ENCODE measurements at places on chromosomes 4 and X. TPM values are rescaled to one million over a fixed set of nuclear protein-coding genes. Genes with fewer than 3 reads are reported as not detected.

Gene GABRA4
- total RNA-seq, result not detected

Gene LANCL3
- total RNA-seq, result 0.99 TPM

Gene GAGE13
- not detected for total RNA-seq

Gene TCEAL8
- total RNA-seq, result 58.4 TPM

- DNase-seq, result no peak
- peaks cover 18% of the 10 kb centered on the region for H3K4me1 ChIP-seq
- no peak overlapping the region for H3K27ac ChIP-seq
These were observed 105.6 kb downstream of the DKK2 start for GRCh38 chr4:106930522-106930921.

DNA sequence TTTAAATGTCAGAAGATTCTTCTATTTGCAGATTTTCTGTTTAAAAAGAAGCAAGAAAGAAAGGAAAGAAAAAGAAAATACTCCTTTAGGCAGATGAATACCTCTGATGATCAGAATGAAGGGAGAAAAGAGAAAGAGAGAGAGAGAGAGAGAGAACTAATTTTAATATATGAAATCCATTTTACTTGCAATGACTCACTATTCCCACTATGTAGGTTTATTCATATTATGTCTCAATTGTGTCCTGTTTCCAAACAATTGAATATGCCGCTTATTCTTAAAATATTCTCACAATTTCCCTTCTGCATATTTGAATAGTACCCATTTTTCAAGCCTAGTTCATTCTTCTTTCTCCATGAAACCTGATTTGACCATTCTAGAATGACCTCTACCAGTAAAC lies 11.7 kb downstream of the MEPE start:
- DNase-seq, result no peak
- H3K27ac ChIP-seq, result peak overlapping the region; percentile 67
- H3K36me3 ChIP-seq, result no peaks in the 10 kb centered on the region
- H3K4me3 ChIP-seq, result peak overlapping the region; percentile 20
- H3K4me1 ChIP-seq, result peaks cover 3% of the 10 kb centered on the region

DNA sequence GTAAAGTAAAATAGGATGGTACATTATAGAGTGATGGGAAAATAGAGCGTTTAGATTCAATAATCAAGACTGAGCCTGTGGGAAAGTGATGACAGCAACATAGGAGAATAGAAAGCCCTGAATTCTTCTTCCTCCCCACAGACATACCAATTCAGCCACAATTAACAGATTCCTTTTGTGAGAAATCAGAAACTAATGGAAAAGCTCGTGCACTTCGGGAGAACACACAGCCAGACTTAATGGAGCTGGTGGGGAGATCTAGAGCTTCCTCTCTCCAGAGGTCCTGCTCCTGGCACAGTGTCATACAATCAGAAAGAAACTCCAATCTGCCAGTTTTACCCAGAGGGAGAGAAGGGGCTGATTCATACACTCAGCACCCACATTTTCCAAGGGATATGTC lies 676.3 kb upstream of the BOD1L1 start:
- no peak overlapping the region for H3K4me3 ChIP-seq
- no peak for DNase-seq
- no peaks in the 10 kb centered on the region for H3K27me3 ChIP-seq

GRCh38 chr4:8290701-8290970 lies 21.1 kb downstream of the HTRA3 start:
- H3K36me3 ChIP-seq, result no peaks in the 10 kb centered on the region
- H3K4me1 ChIP-seq, result no peaks in the 10 kb centered on the region
- no peaks in the 10 kb centered on the region for H3K27me3 ChIP-seq
- DNase-seq, result no peak
- no peak overlapping the region for H3K4me3 ChIP-seq

DNA sequence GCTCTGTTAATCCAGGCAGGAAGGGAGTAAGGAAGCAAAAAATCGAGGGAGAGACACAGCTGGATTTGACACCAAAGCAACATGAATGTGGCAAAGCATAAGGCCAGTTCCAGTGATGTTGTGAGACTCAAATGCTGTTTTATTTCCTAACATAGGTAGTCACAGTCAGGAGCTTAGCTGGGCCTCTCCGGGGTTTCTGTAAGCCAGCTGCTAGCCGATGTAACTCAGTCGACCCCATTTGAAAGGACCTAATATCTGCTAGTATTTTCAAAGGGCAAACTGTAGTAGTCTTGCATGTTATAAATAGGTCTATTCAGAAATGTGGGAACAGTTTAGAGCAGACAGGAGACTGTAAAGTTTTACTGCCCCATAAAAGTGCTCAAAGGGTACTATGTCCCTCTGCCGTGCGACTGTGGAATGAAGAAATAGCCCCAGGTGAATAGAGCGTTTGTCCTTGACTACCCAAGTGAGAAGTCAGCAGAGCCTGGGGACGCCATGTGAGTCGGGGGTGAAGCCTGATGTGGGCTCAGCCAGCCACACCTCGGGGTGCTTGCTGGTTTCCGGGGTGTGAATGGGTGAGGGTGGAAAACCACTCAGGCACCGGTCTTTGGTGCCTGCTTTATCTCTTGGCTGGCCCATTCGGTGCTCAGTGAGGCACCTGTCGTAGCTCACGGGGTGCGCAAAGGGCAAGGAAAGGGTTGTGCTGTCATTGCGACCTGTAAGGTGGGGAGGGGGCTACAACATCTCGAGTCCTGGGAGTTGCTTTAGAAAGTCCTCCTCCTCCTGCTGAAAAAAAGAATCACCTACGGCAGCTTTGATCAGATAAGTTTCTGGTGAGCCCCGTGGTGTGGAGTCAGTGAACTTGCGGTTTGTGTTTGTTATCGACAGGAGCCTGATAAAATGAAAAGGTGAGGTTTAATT lies 745 bp downstream of the TRIM2 start:
- no peak for DNase-seq
- H3K27me3 ChIP-seq, result no peaks in the 10 kb centered on the region
- no peak overlapping the region for H3K27ac ChIP-seq
- no peaks in the 10 kb centered on the region for H3K4me1 ChIP-seq

DNA sequence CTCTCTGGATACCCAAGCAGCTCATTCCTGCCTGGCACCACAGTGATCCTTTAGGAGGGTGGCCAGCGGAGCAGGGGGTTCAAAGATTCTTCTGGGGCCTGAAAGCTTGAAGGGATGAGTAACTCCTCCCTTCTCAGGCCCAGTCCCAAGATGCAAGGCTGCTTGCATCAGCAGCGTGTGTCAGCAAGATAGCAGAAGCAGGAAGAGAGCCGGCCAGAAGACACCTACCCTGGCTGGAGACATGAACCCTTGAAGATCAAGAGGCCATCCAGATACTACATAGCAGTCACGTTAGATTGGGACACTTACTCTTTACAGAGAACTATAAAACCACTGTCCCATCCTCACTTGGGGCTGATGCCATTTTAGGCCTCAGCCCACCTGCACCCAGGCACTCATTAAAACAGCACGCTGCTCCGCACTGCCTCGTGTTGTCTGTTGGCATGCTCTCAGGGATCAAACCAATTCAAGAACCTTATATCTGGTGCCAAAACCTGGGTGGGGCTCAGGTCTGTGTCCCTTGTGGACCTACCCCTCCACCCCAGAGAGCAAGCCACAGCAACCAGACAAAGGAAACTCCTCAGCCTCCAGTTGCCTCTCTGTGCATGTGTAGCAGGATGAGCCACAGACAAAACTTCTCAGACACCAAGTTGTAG lies 6.5 kb downstream of the UGT2B17 start:
- H3K27me3 ChIP-seq, result no peaks in the 10 kb centered on the region
- no peaks in the 10 kb centered on the region for H3K4me1 ChIP-seq
- no peaks in the 10 kb centered on the region for H3K36me3 ChIP-seq

DNA sequence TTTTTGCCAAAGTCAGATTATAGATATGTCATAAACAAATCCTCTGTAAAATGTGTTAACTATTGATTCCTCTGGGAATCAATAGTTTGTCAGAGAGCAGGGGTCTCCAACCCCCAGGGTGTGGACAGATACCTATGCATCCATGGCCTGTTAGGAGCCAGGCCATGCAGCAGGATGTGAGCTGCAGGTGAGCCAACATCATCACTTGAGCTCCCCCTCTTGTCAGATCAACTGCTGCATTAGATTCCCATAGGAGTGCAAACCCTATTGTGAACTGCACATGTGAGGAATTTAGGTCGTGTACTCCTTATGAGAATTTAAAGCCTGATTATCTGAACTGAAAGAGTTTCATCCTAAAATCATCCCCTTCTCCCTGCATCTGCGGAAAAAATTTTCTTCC lies 1365.4 kb downstream of the ARAP2 start:
- no peak for DNase-seq
- H3K4me3 ChIP-seq, result no peak overlapping the region
- H3K4me1 ChIP-seq, result no peaks in the 10 kb centered on the region
- no peak overlapping the region for H3K27ac ChIP-seq
- no peaks in the 10 kb centered on the region for H3K27me3 ChIP-seq
- no peaks in the 10 kb centered on the region for H3K36me3 ChIP-seq

- no peak for DNase-seq
- H3K4me3 ChIP-seq, result peak within 1 kb of the TSS; percentile 38
- no peaks in the 10 kb centered on the region for H3K36me3 ChIP-seq
These were observed at the start of gene TASL for GRCh38 chrX:30577362-30577991. TASL (minus strand) TSS chrX:30577766; CDS start chrX:30560355, 17,411 bp downstream.

GRCh38 chrX:118221733-118222132 lies 105.1 kb upstream of the KLHL13 start:
- no peaks in the 10 kb centered on the region for H3K36me3 ChIP-seq
- no peak overlapping the region for H3K27ac ChIP-seq
- H3K4me1 ChIP-seq, result no peaks in the 10 kb centered on the region
- no peaks in the 10 kb centered on the region for H3K27me3 ChIP-seq
- DNase-seq, result no peak

GRCh38 chr4:5611750-5612149 lies 96.6 kb downstream of the EVC2 start:
- H3K27me3 ChIP-seq, result no peaks in the 10 kb centered on the region
- H3K4me3 ChIP-seq, result no peak overlapping the region

DNA sequence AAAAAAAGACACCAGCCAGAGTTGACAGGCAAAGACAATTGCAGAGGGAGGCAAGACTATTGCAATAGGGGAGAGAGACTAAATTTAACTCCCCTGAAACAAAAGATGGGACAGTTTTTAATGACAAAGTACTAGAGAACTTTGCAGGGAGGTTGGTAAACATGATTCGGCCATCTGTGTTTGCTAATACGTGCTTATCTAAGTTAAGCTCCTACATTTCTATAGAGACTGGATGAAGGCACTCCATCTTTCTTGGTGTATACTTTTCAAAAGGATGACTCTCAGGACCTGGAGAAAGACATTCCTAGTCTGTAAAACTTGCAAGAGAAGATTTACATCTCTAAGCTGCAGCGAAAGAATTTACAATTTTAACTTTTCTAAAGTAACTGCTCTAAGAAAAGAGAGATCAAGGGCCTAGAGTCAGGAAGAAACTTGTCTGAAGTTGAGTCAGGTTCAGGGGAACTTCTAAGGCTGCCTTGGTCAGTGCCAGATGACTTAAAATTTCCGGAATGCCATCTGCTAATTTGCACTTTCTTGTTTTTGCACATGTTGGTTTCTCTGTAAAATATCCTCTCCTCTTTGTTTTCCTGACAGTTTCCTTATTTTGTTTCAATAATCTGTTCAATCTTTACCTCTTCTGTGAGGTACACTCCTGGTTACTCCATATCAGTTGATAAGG lies 10.6 kb downstream of the ADAM29 start:
- H3K36me3 ChIP-seq, result no peaks in the 10 kb centered on the region
- H3K4me3 ChIP-seq, result no peak overlapping the region
- H3K27me3 ChIP-seq, result no peaks in the 10 kb centered on the region
- H3K27ac ChIP-seq, result no peak overlapping the region
- H3K4me1 ChIP-seq, result no peaks in the 10 kb centered on the region

- H3K4me3 ChIP-seq, result peak overlapping the region; percentile 73
- no peaks in the 10 kb centered on the region for H3K27me3 ChIP-seq
- DNase-seq, result no peak
These were observed 23.3 kb downstream of the MRFAP1 start for GRCh38 chr4:6663596-6664393.

DNA sequence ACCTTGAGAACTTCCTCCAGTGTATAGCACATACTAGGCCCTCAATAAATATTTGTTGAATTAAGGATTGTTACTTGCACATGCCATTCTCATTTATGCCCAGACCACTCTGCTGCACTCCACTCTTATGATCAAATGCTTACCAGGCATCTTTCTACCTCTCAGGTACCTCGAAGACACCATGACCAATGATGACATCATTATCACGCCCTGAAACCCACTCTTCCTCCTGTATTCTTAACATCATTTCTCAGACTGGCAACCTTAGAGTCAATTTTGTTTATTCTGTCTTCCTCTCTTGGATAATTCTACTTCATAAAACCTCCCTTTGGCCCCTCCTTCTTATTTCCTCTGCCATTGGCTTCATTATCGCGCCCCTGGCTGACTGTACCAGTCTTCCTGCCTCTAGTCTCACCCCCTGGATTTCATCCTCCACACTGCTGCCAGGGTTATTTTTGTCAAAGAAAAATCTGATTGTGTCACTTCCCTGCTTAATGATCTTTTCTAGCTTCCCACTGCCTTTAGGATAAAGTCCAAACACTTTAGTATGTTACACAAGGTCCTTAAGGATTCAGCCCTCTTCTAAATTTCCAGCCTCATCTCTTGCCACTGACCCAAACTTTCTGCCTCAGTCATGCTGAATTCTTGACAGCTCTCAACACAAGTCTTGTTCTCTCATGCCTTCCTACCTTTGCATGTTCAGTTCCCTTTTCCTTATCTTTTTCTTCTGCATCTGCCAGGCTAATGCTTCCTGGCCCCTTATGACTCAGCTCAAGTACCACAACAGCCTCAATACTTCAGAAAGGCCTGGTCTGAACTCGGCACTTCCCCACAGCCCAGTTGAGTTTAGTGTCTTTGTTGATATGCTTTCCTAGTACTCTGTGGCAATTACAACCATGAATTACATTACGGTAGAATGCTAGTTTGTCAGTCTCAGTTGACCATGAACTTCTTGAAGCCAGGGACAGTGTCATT lies 45.8 kb downstream of the HDAC8 start:
- no peaks in the 10 kb centered on the region for H3K27me3 ChIP-seq
- H3K4me3 ChIP-seq, result no peak overlapping the region

DNA sequence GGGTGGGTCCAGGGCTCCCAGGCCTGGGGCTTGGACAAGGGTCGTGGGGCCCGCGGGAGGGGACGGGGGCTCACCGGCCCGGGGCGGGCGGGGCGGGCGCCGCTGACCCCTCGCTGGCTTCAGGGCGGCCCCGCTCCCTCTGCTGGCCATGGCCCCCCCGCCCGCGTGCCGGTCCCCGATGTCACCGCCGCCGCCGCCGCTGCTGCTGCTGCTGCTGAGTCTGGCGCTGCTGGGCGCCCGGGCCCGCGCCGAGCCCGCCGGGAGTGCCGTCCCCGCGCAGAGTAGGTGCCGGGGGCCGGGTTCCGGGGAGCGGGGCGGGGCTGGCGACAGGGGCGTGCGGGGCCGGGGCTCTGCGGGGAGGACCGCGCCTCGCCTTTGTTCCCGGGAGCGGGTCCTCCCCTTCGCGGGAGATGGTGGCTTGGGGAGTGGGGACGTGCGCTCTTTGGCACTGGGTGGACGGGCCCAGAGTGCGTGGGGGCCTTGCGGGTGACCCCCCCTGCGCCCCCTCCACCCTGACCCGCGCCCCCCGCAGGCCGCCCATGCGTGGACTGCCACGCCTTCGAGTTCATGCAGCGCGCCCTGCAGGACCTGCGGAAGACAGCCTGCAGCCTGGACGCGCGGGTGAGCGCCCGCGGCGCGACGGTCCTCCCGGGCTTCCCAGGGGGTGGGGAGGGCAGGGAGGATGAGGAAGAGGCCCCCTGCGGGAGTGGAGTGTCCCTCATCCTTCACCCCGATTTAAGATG lies 16.8 kb upstream of the NAT8L start:
- H3K4me1 ChIP-seq, result peaks cover 21% of the 10 kb centered on the region
- H3K27me3 ChIP-seq, result no peaks in the 10 kb centered on the region
- H3K36me3 ChIP-seq, result no peaks in the 10 kb centered on the region
- peak overlapping the region; percentile 82 for H3K4me3 ChIP-seq
- DNase-seq, result no peak
- H3K27ac ChIP-seq, result no peak overlapping the region

All from thoracic aorta (tissue), 2 donors.